NCI-H524 (cell line): ENCODE measurements at places on chromosomes 7 and 10.

DNA sequence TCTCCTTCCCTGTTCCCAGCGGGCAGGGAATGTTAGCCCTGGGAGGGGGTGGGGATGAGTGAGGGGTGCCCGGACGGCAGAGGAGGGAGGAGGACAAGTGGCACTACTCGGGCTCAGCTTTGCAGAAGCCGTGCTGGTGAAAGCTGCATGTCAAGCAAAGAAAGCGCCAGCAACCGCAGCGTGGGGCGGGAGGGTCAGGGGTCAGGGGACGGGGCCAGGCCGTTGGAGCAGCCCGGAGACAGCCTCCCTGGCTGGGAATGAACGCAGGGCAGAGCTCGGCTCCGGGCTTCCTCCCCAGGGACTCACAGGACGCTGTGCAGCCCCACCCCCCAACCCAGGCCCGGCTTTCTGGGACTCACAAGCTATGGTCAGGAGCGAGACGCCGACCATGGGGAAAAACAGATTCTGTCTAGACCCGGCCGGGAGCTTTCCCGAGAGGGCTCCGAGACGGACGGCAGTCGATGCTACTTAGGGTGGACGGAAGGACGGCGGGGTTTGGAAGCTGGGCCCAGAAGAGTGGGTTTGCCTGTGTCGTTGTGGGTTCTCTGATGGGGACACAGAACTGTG is 113.4 kb downstream of the VIPR2 start:
- no peak for DNase-seq

DNA sequence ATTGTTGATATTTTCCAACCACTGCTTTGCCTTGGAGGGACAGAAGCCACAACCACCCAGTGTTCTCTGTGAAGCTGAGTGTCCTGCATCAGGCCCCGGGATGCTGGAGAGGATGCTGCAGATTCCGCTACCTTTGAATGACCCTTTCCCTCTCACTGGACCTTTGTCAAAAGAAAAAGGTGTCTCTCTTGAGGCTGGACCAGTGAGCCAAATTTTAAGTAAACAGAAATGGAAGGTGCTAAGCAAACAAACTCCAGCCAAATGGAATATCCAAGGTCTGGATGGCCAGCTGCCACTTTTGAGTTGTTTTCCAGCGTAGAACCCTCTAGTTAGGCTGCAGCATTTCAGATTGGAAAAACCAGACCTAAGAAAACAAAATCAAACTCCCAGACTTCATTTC is 145.5 kb downstream of the TRIL start:
- DNase-seq: no peak

GRCh38 chr7:151539088-151539671 is 19.5 kb upstream of the RHEB start:
- peak; percentile 69 for DNase-seq

- no peak for DNase-seq
Observed at GRCh38 chr10:17001961-17002749, 127.5 kb downstream of the CUBN start.

- DNase-seq: no peak
Observed at GRCh38 chr7:74143383-74143782, 30.8 kb upstream of the EIF4H start.

DNA sequence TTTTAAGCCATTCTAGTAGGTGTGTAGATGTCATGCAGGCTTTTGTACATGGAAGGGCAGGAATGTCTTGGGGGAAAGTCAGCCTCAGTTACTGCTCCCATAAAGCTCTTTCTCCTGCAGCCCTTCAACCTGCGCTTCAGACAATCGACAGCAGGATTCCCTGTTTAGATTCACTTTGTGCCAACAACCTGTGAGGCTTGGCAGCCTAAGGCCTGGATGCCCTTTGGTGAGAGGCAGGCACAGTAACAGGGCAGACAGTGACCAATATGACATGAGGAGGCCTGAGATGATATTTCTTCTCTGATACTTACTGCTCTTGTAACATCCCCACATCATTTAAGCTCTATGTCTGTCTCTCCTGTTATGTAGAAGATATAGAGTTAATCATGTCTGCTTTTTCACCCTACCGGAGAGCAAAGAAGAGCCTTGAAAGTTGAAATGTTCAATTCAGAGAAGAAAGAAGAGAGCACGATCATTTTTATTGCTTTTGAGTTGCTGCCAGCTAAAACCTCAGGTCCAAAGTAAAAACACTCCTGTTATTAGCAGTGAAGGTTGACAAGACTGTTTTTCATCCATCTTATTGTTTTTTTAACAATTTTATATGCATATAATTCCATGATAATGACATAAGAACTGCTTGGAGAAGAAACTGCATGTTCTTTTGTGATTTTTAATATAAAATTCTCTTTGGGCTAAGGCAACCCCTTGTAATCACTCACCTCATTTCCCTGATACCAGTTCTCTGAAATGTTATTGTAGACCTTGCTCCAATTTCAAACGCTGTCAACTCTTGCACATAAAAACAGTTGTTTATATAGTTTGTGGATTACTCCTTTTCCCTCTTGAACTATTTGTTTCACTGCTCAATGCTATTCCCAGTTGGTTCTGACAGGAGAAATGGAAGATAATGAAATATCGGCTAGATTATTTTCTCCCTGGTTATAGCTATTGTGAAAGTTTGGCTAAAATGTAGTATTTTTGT is 140.9 kb downstream of the GALNT17 start:
- no peak for DNase-seq

- no peak for DNase-seq
Observed at GRCh38 chr7:7959979-7960670, 8.5 kb upstream of the GLCCI1 start.

DNA sequence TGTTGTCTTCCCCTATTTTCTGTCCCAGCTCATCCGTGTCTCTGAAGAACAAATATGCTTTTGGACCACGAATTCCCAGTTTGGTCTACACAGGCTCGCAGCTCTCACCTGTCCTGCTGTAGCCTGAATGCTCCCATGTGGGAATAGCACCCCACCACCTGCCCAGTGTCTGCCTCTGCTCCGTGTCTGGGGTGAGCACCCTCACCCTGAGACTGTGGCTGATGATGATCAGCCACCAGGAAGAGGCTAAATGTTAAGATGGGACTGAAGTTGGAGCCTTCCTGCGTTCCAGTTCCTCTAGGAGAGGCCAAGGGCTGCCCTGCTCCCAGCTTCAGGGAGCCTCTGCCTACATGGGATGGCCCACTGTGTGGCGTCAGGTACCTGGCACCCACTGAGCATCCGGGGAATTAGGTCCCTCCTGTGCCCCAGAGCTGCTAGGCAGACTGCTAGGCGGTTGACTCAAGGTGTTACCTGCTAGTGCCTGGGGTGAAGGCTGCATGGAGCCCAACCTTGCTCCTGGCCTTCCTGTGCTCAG is 3.7 kb downstream of the PGAM2 start:
- DNase-seq: no peak

- DNase-seq: no peak
Observed at GRCh38 chr7:115678086-115678982, 352.2 kb downstream of the TFEC start.

GRCh38 chr7:66356277-66356721 is 151.2 kb downstream of the TPST1 start:
- DNase-seq: no peak

GRCh38 chr7:32536016-32536415 is 40.7 kb downstream of the AVL9 start:
- DNase-seq: no peak

- DNase-seq: no peak
Observed at GRCh38 chr7:373818-374705, 84.1 kb downstream of the FOXL3 start.

DNA sequence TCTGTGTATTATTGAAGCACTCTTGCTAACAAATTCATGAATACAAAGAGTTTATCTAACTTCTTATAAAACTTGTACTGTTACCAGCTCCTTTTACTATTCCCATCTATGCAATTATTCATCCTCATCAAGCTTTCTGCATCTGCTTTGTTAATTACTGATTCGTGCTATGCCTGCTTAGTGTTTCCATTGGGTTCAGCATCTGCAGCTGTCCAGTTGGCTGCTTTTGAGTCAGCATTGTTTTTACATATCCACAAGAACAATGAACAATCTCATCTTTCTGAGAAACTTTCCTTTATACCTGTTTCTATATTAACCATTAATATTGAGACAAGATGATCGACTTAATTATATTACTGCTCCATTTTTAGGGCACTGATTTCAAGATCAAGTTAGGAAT is 19.6 kb upstream of the ANLN start:
- peak; percentile 7 for DNase-seq

DNA sequence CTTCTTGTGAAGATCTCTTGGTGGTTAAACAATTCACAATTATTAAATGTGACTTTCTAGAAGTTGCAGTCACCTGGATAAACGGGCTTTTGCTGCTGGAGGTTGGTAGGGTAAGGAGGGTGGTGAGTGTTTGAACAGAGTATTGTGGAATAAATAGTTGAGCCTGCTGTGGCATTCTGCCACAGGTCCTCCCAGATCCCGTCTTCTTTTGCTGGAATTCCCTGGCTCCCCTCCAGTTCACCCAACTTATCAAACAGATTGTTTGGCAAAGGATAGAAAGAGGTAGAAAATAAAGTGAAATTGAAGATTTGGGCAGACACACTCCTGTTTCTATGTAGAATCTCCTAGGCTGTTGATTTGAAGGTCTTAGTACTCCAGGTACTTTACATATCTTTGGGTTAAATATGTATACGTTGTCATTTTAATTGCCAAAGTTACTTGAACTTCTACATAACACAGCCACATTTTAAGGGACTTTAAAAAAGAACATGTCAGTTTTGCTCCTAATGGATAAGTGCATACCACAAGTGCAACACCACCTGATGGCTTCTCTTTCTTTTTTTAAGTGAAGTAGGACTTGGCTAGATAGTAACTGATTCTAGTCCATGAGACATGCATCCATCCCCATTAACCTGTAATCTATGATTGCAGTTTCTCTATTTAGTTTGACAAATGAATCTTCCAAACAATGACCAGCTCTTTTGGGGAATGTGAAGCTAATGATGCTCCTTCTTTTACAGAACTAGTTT is 83.0 kb downstream of the ARL4A start:
- DNase-seq: no peak

GRCh38 chr10:66928776-66929175 is 2.9 kb downstream of the LRRTM3 start:
- DNase-seq: no peak

- no peak for DNase-seq
Observed at GRCh38 chr7:82339958-82340357, 103.6 kb downstream of the CACNA2D1 start.

- DNase-seq: no peak
Observed at GRCh38 chr10:4006051-4006450, 221.0 kb upstream of the KLF6 start.

DNA sequence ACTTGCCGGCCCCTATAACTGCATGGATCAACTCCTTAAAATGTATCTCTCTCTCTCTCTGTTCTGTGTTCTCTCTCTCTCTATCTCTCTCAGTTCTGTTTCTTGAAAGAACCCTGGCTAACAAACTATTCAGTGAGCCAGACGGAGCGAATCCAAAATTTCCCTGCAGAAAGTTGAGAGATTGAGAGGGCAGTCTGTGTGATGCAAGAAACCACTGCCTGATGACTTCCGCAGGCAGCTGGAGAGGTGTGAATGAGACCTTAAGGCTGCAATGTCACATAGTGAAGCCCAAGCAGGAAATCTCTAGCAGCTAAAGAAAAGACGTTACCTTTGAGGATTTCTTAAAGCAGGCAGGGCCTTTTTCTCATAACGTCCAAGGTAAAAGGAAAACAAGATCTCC is 17.3 kb downstream of the FAM107B start:
- no peak for DNase-seq

- DNase-seq: no peak
Observed at GRCh38 chr10:76150139-76150875, 718.9 kb downstream of the LRMDA start.

GRCh38 chr10:69449841-69450240 is 1.4 kb upstream of the TSPAN15 start:
- DNase-seq: peak; percentile 51
